ENCODE measurements at places on chromosomes 2 and 18. TPM values are rescaled to one million over a fixed set of nuclear protein-coding genes. Genes with fewer than 3 reads are reported as not detected.

RAB1A gene
- total RNA-seq: 112 TPM

NBAS gene
- 29.7 TPM for total RNA-seq

RAB6C gene
- not detected for total RNA-seq

NGEF gene
- total RNA-seq: 1.9 TPM

CD8A gene
- total RNA-seq: not detected

SERPINB13 gene
- total RNA-seq: not detected

TUBA3E gene
- total RNA-seq: 0.13 TPM

DNA sequence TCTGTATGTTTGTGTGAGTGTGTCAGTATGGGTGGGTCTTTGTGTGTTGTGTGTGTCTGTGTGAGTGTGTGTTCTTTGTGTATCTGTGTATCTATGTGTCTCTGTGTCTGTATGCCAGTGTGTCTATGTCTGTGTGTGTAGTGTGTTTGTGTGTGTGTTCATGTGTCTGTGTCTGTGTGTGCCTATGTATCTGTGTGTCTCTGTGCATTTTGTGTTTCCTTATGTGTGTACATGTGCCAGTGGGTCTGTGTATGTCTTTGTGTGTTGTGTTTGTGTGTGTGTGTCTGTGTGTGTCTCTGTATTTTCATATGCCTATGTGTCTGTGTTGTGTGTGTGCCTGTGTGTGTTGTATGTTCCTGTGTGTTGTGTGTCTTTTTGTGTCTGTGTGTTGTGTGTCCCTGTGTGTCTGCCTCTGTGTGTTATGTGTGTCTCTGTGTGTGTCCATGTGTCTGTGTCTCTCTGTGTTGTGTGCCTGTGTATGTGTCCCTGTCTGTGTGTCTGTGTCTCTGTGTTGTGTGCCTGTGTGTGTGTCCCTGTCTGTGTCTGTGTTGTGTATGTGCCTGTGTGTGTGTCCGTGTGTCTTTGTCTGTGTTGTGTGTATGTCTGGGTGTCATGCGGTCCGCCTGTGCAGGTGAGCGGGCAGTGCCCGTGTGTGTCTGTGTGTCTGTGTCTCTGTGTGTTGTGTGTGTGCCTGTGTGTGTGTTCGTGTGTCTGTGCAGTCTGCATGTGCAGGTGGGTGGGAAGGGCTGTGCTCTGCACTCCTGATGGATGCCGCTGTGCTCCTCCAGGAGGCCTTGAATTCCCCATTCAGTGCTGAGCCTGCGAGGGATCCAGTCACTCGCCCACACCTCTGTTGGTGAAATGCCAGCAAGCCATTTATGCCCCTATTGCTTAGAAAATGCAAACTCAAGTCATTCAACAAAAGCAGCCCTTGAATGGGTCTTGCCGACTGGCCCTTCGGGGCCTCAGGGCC, 37.4 kb downstream of the KLHL29 start:
- DNase-seq: peak; percentile 34

GRCh38 chr2:126653109-126653508, 2.8 kb upstream of the GYPC start:
- no peak for DNase-seq

GRCh38 chr2:55721596-55722215, 28.1 kb upstream of the PNPT1 start:
- DNase-seq: no peak

- no peak for DNase-seq
These were observed 9.9 kb downstream of the MYT1L start for GRCh38 chr2:2321200-2321540.

GRCh38 chr2:195037045-195037444, 620.0 kb upstream of the SLC39A10 start:
- no peak for DNase-seq

DNA sequence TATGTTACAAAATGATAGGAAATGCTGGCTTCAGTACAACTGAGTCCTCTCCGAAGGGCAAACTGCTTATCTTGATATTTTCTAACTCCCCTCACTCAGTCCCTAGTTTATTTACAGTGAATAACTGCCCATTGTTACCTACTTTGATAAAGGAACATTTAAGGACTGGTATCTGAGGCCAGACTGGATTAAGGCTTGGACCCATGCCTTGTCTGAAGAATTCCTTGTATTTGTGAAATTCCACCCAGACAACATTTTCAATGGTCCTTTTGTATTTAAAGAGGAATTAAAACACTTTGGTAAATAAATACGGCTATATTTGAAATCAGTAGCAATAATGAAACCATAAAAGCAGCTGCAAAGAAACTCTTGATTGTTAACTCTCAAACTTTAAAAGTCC, 58.3 kb downstream of the PELI1 start:
- DNase-seq: no peak

DNA sequence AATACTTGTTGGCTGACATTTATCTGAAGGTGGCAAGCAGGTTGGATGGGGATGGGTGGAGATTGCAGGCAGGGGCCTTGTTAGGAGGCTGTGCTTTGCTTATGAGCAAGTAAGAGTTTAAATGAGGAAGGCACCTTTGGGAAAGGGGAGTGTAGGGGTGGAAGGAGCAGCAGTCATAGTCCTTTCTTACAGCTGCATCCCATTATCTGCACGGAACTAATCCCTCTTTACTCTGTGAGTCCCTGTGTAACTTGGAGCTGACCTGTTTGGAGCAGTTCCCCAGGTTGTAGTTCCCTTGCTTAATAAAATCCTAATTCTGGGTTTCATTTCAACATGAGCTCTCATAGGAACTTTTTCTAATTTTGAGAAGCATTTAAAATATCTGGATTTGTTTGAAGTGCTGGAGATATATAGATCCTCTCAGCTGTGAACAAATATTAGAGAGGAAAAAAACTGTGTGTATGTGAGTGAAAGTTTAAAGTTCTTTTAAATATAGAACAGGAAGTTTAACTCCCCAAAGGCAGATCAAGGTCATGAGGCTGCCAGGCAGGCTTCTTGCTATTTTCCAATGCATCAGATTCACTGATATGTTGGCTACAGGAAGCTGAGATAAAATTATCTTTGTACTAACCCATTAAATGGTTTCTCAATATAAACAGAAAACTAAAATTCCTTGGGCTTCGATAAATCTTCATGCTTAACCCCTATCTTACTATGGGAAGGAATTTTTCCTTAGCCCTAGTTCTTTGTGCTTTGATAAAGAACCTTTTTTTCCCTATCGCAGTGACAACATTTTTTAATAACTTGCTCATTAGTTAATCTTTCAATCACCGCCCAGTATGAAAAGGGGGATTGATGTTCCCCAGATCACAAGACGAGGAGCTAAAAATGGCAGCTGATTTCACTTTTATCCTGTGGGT, 104.6 kb upstream of the EML6 start:
- DNase-seq: no peak

DNA sequence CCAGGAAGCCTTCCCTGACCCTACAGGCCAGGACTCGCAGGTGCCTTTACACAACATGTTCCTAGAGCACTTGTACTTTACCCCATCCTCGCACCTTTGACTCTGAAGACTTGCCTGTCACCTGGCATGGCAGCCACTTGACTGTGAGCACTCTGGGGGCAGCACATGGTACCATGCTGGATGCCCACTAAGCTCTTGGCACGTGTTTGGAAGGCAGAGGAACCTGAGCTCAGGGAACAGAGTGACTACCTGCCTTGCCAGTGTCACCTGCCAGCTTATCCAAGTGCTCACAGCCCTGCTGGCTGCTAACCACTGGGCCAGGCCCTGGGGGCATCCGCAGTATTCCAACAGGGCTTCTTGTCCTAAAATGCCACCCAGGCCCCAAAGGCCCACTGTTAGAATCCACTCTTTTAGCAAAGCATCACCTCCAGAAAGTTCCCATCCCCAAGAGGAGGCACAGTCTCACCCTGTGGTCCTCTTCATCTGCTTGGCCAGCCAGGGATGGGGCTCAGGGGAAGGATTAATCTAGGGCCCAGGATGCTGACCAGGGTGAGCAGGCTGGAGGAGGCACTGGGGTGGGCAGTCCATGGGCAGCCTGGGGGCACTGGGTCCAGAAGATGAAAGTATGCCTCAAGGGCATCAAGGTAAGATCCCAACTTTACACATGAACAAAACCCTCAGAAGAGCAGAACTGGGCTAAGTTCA, 57.0 kb downstream of the ZBTB7C start:
- no peak for DNase-seq

- DNase-seq: no peak
These were observed 47.9 kb downstream of the ARMC9 start for GRCh38 chr2:231246171-231246842.

Data from H9 (cell line).